ENCODE measurements at places on chromosomes 16 and 17.
A peak's percentile ranks its signal among the peaks of the same experiment; 100 is the strongest.

GRCh38 chr16:24508614-24509013 lies 30.8 kb upstream of the RBBP6 start:
- no peak for DNase-seq

- DNase-seq: no peak
Observed at GRCh38 chr16:69307091-69307490, 4.1 kb upstream of the VPS4A start.

DNA sequence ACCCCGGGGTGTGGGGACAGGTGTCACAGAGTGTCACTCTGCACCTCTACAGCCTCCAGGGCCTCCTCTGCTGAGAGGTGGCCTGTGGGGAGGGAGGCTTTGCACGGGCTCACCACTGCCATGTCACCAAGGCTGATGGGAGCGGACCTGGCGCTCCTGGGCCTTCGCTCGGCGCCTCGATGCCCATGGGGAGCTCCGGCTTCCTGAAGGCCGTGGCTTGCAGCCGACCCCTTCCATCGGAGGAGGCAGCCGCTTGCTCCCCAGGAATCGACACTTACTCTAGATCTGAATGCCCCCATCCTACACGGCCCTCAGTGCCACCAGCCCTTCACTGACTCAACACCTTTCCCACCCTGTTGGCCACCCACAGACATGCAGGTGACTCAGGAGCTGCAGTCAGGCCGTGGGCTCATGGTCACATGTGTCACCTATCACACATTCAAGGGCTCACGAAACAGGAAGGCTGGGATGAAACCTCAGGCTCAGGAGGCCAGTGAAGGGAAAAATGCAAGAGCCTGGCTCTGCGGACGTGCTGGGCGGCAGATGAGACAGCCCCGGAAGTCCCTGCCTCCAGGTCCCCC lies 11.9 kb downstream of the LGALS3BP start:
- DNase-seq: no peak

DNA sequence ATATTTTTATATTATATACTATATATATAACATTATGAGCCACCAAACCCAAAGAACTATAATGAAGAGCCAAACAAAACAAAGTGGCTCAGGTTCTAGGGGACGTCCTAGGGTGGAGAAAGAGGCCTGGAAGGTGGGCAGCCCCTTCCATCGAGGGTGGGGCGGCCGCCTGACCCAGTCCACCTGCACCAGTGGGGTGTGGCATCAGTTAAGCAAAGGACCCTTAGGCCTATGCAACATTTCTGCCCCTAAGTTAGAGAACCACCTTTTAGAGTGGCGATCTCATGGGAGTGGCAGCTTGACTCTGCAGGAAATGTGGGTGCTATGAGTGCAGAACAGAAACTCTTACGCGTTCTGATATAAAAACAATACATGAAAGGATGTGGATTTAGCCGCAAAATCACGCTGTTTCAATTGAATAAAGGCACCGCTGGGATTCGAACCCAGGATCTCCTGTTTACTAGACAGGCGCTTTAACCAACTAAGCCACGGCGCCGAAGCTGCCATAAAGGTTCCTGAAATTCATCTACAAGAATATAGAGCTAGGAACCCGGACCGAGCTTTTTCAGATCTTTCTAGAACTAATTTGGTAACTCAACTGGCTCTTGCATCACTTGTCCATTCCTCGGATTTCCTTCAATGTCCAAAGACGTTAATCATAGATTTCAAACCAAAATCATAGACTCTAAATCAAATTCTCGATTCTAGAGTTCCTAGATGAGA lies 15.6 kb upstream of the AURKB start:
- DNase-seq: peak; percentile 56

- DNase-seq: no peak
Observed at GRCh38 chr16:72380283-72380682, 208.3 kb upstream of the PMFBP1 start.

GRCh38 chr17:60959696-60960095 lies 282.0 kb downstream of the BCAS3 start:
- DNase-seq: no peak

GRCh38 chr17:2982854-2983253 lies 80.6 kb downstream of the OR1D5 start:
- DNase-seq: no peak

- DNase-seq: no peak
Observed at GRCh38 chr16:3145660-3146059, 10.8 kb downstream of the ZNF213 start.

GRCh38 chr16:12147681-12148080 lies 171.1 kb downstream of the SNX29 start:
- DNase-seq: no peak

DNA sequence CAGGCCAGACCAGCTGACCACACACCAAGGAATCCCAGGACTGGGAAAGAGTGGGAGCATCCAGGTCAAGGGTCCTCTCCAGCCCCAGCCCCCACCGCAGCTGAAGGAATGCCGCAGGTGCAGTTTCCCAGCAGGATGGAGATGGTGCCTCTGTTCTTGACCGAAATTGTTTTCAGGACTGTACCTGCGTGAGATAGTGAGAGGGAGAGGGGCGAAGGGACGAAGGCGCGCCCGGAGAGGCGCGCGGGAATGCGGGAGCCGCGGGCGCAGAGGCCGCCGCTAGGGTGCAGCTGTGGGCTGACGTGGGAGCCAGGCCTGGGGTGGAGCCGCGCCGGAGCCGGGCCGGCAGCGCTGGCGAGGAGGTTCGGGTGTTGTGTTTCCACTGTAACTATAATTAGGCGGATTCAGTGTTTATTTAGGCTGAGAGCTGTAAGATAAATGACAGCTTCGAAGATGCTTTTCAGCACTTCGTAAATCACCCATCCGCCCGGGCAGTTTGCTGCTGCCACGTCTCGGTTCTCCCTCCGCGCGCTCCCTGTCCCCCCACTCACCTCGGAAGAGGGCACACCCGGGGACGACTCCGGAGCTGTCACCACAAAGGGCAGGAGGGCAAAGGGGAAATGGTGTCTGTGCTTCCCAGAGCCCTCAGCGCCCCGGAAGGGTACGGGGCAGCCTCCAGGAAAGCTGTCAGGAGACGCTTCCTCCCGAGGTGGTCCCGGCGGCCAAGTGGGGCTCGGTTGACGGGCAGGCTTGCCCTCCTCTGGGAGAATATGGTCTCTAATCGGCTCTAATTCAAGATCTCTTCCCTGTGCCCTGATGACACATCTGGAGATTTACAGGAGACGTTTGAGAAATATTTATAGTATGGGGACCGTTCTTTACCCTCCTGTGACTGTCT lies 38.2 kb downstream of the HOXB1 start:
- peak; percentile 67 for DNase-seq

GRCh38 chr17:74414510-74414909 lies 17.4 kb upstream of the GPRC5C start:
- no peak for DNase-seq

GRCh38 chr16:907842-908241 lies 62.9 kb downstream of the LMF1 start:
- DNase-seq: no peak

GRCh38 chr17:47675380-47676198 lies 18.4 kb upstream of the TBKBP1 start:
- DNase-seq: no peak

DNA sequence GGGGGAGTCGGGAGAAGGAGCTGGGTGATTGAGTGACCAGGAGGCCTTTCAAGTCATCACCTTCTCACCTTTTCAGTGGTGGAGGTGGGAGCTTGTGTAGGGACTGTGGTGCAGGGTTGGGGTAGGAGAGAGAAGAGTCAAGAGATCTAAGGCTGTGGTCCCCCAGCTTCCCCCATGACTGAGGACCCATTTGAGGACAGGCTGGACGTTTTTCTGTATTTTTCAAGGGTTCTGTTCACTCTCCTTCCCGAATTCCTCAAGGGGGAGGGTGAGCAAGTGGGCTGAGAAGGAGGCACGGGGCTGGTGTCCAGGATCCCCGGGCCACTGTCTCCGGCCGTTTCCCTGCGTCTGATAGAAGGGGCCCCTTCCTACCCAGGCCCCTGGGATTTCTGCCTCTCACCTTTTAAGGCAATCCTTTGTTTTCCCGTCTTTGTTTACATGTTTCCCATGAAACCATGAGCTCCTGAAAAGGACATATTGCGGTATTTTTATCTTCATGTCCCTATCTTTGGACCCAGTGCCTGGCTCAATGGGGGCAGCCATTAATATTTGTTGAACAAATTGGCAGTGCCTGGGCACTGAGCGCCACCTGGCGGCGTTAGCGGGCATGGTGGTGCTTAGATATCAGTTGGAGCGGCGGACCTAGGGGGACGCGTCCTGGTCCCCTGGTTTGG lies 9.2 kb upstream of the CD300A start:
- DNase-seq: peak; percentile 66

DNA sequence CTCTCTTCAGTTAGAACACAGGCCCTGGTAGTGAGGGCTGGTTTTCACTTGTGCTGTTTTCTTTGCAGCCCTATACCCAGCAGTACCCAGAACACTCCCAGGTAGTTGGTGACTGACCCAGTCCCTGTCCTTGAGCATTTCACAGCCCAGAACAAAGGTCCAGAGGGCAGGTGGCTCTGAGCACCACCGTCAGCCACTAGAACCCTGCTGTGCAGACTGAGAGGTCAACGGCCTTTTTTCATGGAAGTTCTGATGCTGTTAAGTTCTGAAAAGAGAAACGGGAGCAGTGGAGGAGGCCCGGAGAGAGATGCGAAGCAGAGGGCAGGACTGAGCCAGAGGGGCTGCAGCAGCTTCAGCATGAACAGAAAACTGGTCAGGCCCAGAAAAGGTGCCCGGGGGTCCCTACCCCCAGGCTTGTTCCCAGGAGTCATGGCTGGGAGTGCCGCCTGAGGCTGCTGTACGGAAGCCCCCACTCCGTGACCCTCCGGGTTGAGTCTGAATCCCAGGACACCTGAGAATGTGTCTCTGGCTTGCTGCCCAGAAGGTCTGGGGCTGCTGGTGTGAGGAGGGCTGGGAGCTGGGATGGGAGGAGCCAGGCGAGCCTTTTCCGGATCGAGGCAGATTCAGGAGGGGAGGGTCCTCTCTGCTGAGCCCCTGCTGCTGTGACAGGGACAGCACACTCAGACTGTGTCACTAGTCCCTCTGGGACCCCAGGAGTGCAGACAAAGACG lies 8.7 kb downstream of the ZNF276 start:
- DNase-seq: no peak

- DNase-seq: no peak
Observed at GRCh38 chr16:81457326-81458133, 12.9 kb downstream of the CMIP start.

- no peak for DNase-seq
Observed at GRCh38 chr17:67111327-67111726, 67.0 kb downstream of the CACNG1 start.

GRCh38 chr17:301681-302299 lies 50.8 kb downstream of the RPH3AL start:
- no peak for DNase-seq

GRCh38 chr17:36850790-36851189 lies 86.5 kb upstream of the LHX1 start:
- DNase-seq: no peak

DNA sequence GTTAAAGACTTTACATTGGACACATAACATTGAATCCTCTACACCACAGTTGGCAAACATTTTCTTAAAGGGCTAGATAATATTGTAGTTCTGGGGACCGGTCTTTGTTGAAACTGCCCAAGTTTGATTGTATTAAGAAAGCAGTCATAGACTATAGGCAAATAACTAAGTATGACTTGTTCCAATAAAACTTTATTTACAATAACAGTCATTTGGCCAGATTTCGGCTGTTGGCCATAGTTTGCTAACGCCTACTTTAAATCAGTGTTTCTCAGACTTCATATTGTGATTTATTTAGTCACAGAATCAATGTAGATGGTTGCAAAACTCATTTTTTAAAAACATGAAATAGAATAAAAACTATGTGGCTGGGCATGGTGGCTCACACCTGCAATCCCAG lies 531.8 kb downstream of the XYLT1 start:
- no peak for DNase-seq

DNA sequence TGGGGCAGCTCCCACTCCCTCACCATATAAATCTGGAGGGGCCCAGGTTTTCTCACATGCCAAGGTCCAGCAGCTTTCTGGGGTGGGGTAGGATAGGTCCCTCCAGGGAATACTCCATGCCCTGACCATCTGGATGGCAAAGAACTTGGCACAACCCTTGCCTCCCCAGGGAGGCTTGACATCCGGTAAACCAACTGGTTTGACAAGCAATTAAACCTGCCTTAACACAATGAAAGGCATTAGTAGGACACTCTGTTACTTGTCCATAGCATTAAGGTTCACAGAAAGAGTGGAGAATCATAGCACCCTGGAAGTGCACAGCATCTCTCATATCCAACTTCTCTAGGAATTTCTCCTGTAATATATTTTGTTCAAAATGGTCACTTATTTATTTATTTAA lies 63.9 kb upstream of the MAF start:
- no peak for DNase-seq

DNA sequence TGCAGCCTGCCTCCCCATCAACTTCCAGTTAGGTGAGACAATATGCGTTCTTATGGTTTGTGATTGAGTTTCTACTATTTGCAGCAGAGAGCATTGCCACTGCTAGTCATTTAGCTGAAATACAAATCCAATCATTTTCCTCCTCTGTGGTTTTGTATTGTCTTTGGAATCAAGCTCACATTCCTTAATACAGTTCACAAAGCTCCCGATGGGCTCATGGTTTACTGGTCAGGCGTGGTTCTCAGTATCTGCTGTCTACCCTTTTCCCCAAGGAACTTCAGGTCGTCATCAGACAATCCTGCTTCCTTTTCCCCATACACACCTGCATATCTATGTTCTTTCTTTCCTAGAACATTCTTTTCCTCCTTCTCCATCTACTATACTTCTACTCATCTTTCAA lies 69.6 kb upstream of the GAS7 start:
- DNase-seq: no peak

DNA sequence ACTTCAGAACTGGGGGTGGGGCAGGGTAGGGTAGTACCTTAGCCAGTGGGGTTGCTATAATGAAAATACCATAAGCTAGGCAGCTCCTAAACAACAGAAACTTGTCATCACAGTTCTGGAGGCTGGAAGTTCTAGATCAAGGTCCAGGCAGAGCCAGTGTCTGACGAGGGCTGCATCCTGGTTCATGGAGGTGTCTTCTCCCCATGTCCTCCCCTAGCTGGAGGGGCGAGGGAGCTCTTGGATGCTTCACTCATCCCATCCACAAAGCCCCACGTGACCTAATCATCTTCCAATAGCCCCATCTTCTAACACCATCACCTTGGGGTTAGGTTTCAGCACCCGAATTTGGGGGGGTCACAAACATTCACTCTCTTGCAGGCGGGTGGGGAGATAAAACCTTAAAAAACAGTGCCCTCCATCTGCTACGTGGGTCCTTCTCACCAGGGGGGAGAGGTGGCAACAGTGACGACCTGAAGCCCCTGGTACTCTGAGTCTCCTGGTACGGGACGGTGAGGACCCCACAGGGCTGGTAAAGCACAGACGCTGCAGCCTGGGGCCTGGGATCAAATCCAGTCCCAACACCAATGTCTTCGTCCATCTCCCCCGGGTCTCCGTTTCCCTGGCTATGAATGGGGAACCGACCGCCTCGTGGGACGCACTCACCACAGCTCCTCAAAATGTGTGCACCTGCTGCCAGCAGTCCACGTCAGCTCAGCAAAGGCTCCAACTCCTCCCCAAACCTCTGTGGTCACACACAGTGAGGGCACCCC lies 22.8 kb downstream of the RAB40B start:
- no peak for DNase-seq

- DNase-seq: no peak
Observed at GRCh38 chr17:35254107-35254773, 11.4 kb downstream of the SLFN5 start.
